BJ (cell line): ENCODE measurements at places on chromosomes 2 and 18.

- peak; percentile 24 for DNase-seq
Observed at GRCh38 chr18:703213-703967, 9.0 kb downstream of the ENOSF1 start.

GRCh38 chr2:240024766-240025165 lies 376 bp downstream of the NDUFA10 start:
- no peak for DNase-seq

GRCh38 chr2:107635883-107636282 lies 190.8 kb upstream of the RGPD4 start:
- DNase-seq: peak; percentile 7

DNA sequence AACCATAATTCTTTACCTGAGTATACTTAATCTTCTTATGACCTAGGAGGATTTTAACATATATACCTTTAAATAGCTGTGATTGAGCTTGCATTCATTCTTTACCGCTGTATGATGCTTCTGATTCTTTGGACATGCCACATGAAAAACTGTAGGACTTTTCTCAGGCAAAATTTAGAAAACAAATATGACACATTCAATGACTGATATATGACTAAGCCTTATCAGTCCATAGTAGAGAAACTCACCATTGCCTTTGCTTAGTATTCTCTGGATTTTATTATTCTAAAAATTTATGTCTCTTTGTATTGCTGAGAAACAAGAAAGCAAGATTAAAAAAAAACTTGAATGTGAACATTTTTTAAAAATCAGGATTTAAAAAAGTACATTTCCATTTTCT lies 3.7 kb downstream of the FAM171B start:
- no peak for DNase-seq

DNA sequence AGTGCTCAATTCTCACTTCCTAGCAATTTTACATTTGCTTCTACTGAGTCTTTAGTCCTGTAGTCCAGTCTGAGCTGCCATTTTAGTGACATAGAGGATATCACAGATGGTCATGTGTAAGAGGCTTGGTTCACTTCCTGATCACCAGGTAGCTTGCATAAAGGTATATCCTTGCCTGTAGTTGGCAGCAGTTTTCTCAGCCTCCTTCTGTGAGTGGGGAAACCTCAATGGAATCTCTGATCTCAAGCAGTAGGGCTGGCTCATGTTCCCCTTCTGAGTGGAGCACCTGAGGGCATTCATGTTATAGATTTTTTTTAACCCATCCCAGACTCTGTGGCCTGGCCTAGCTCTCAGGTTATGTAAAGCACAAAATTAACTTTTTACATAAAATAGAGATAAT lies 278.4 kb downstream of the RDH14 start:
- DNase-seq: no peak

- no peak for DNase-seq
Observed at GRCh38 chr2:189465478-189465877, 24.2 kb downstream of the WDR75 start.

DNA sequence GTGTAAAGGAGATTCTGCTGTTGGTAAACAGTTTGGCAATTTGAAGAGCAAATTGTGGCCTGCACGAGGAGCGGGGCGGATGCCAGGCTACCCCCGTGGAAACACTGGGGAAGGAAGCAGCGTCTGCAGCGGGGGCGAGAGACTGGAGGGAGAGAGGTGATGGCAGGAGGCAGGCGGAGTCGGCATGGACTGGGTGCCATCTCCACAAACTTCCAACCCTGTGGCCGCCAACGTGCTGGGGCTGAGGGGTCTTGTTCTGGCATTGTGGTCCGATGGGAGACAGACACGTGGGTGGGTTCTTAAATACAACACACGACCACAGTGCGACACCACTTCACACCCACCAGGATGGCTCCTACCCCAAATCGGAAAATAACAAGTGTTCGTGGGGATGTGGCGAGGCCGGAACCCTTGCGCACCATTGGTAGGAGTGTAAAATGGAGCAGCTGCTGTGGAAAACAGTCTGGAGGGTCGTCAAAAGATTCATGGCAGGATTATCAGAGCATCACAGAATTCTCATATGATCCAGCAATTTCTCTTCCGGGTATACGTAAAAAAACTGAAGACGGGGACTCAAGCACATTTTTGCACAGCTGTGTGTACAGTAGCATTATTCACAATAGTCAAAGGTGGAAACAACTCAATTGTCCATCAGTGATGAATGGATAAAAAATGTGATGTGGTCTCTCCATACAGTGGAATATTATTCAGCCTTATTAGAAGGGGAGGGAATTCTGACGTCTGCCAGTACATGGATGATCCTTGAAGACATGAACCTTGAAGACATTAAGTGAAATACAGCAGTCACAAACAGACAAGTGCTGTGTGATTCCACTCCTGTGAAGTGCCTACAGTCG lies 82.4 kb upstream of the HPCAL1 start:
- DNase-seq: no peak
